ENCODE measurements at places on chromosomes 12 and 14. TPM values are rescaled to one million over a fixed set of nuclear protein-coding genes. Genes with fewer than 3 reads are reported as not detected.

- DNase-seq = no peak
Measured at GRCh38 chr12:31651893-31652521, 7.5 kb upstream of the ETFBKMT start.

DNA sequence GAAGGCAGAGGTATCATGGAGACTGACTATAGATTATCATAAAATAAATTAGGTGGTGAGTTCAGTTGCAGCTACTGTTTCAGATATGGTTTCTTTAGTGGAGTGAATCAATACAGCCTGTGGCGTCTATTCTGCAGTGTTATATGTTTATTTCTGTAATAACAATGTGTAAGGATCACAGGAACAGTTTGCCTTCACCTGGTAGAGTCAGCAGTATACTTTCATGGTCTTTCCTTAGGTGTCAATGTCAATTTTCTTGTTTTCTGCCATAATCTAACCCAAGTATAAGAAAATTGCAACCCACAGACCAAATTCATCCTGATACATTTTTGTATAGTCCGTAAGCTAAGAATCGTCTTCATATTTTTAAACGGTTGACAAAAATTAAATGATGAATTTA lies 140.4 kb upstream of the ATF7IP start:
- no peak for DNase-seq

The MAP4K5 gene
- 4.7 TPM for polyA plus RNA-seq

The CCDC85C gene
- 29.7 TPM for polyA plus RNA-seq

DNA sequence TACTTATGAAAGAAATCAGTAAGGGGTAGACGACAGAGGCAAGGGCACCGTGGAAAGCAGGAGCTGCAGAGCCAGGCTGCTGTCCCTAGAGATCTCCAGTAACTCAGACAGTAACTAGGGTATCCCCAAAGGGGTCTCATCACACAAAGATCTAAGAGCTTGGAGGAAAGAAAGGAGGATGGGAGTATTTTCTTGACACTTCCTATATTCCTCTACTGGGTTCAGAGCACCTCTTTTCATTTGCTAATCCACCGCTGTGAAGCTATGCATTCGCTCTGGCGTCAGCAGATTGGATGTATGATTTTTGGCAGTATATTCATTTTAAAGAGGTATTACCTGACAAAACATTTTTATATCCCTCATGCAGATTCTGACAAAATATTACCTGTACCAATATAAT lies 12.6 kb downstream of the USP44 start:
- no peak for DNase-seq

GRCh38 chr12:27644158-27644845 lies 51.9 kb upstream of the REP15 start:
- no peak for DNase-seq

DNA sequence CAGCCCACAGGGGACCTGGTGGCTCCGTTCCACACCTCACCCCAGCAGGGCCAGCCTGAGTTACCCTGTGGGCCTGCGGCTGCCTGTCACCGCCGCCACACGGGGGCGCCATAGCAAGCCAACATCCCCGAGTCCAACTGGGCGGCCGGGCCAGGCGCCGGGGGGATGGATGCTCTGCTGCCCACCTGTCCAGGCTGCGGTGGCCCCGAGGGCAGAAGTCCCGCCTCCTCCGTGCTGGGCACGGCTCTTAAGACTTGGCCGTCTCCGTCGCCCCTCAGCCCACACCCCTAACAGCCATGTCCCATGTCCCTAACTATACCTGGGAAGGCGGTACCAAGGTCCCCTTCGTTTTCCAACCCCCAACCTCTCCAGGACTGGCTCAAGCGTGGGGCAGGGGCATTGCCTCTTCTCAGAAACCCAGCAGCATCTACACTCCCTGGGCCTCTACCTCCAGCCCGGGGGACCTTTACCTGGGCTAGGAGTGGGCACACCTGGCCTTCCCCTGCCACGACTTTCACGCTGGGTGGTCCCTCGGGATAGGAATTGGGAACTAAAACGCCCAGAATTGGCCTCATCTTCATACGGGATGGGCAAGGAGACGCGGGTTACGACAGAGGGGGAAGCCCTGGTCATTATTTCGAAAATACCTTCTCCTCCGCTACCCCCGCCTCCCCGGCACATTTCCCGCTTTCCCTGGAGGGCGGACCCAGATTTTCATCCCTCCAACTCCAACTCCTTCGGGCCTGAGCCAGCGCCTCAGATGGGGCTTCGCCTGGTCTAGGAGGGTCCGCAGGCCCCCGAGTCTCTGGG lies 1.1 kb upstream of the CYP46A1 start:
- DNase-seq = peak; percentile 78

The SLC6A13 gene
- 0.79 TPM for polyA plus RNA-seq

- no peak for DNase-seq
Measured at GRCh38 chr14:75522224-75522982, at the start of gene BATF. Gene BATF, plus strand, starts transcription at chr14:75522469. Its CDS starts 214 bp downstream, at chr14:75522683.

- no peak for DNase-seq
Measured at GRCh38 chr14:95151561-95151960, 5.8 kb downstream of the DICER1 start.

GRCh38 chr14:72876005-72876709 lies 17.7 kb downstream of the DPF3 start:
- DNase-seq = no peak

GRCh38 chr12:82176761-82177490 lies 181.3 kb downstream of the CCDC59 start:
- no peak for DNase-seq

The SERPINA3 gene
- 205 TPM for polyA plus RNA-seq

GRCh38 chr14:65981192-65981843 lies 504.9 kb upstream of the CCDC196 start:
- no peak for DNase-seq

- DNase-seq = no peak
Measured at GRCh38 chr12:106704081-106704480, 70.4 kb upstream of the RIC8B start.

GRCh38 chr14:26621807-26622560 lies 24.2 kb upstream of the NOVA1 start:
- no peak for DNase-seq

GRCh38 chr12:96400631-96401075 lies 414 bp upstream of the CDK17 start:
- no peak for DNase-seq

Measured in heart left ventricle (tissue), 16 donors.